NCI-H2171 (cell line): ENCODE measurements at places on chromosomes 1 and 21.

GRCh38 chr1:2466958-2467554 lies 9.0 kb upstream of the PLCH2 start:
- peak; percentile 61 for DNase-seq

GRCh38 chr1:228804640-228805413 lies 69.5 kb downstream of the RHOU start:
- no peak for DNase-seq

DNA sequence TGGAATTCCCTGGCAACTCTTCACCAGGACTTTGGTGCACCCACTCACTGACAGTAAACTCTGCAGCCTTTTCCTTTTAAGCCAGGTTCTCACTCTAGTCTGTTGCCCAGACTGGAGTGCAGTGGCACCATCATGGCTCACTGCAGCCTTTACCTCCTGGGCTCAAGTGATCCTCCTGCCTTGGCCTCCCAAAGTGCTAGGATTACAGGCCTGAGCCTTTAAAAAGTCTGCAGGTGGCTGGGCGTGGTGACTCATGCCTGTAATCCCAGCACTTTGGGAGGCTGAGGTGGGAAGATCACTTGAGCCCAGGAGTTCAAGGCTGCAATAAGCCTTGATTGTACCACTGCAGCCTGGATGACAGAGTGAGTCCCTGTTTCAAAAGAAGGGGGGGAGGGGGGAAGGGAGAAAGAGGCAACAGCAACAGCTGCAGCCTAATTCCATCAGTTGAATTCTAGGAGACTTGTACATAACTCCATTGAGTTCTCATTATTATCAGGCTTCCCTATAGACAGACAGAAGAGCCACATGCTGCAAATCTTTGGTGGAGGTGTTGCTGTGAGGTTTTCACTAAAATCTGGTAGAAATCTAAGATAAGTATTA lies 8.1 kb upstream of the HNRNPR start:
- no peak for DNase-seq

DNA sequence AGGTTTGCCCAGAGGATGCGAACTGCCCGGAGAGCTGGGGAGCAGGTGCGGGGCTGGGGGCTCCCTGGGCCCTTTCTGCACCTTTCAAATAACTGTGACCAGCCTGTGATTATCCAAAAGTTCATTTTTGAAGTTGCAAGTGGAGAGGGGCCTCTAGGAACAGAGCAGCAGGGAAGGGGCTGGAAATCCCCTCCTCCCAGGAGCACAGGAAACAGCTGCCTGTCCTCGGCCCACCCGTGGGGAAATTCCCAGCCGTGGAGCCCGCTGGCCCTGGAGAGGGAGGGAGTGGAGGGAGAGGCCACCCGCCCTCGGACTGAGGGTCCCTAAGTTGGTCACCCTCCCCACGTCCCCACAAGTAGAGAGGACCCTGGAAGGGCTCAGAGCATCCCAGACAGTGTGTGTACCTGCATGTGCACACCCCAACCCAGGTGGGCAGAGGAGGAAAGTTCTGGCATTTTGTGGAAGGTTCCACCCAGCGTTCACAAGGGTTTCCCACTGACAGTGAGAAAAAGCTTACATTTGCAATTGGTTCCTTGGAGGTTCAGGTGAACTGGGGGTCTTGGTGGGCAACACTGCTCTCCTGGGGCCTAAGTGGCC lies 1.2 kb upstream of the TNFRSF4 start:
- DNase-seq: no peak

- DNase-seq: no peak
These were observed 35.3 kb downstream of the MTF2 start for GRCh38 chr1:93114391-93114790.
